ENCODE measurements at places on chromosomes 1 and 21.
A peak's percentile ranks its signal among the peaks of the same experiment; 100 is the strongest.

- DNase-seq, result no peak
These were observed at the start of gene HMGB4 for GRCh38 chr1:33863779-33864178. HMGB4 (plus strand) TSS chr1:33864079; CDS start chr1:33864192, 113 bp downstream.

DNA sequence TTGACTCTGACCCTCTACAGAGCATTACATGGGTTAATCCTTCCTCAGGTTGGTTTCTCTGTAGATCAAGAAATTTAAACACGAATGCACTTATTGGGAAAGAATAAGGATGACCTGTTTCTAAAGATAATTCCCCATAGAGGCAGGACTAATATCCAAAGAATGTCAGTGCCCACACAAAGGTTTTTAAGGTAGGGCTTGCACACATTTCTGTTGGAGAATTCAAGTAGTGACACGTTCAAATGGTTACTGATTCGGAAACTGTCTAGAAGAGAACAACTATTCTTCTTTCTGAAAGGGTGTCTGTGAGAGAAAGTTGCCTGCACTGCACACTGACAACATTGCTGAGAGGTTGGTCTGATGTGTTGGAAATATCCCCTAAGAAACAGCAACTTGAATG lies 167.3 kb downstream of the ZNF326 start:
- DNase-seq, result no peak

GRCh38 chr1:94862718-94863117 lies 42.6 kb downstream of the SLC44A3 start:
- no peak for DNase-seq

DNA sequence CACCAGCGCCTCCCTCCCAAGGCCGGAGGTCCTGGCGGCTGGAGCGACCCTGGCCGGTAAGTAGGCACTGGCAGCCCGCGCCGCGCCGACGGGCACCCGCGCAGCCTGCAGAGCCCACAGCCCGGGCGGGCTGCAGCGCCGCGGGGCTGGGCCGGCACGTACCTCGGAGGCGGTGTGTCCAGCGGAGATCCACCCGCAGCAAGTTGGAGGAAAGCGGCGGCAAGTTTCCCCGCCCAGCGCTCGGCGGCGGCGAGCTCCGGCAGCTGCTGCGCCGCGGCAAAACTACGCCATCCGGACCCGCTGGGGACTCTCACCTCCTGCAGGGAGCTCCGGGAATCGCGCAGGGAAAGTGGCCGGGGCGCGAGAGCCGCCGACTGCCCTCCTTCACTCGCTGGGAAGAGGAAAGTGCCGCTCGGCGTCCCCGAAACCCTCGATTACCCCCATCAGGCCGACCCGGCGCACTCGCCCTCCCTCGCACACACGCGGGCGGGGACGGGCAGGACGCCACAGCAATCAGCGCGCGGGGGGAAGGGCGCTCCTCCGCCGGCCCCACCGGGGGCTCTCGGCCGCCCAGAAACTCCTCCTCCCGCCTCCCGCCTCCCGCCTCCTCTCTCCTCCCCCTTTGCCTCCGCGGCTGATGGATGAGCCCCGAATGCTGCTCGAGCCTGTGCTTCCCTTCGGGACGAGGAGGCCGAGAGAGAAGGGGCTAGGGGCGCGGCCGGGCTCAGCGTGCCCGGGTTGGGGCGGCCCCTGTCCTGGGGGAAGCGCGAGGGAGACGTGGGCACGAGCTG lies at the start of gene TGFBR3:
TSS of gene TGFBR3 (minus strand) at position 436 of the 791 bp plus-strand sequence. CDS start 24,620 bp downstream, outside the sequence.
- DNase-seq, result peak; percentile 75

DNA sequence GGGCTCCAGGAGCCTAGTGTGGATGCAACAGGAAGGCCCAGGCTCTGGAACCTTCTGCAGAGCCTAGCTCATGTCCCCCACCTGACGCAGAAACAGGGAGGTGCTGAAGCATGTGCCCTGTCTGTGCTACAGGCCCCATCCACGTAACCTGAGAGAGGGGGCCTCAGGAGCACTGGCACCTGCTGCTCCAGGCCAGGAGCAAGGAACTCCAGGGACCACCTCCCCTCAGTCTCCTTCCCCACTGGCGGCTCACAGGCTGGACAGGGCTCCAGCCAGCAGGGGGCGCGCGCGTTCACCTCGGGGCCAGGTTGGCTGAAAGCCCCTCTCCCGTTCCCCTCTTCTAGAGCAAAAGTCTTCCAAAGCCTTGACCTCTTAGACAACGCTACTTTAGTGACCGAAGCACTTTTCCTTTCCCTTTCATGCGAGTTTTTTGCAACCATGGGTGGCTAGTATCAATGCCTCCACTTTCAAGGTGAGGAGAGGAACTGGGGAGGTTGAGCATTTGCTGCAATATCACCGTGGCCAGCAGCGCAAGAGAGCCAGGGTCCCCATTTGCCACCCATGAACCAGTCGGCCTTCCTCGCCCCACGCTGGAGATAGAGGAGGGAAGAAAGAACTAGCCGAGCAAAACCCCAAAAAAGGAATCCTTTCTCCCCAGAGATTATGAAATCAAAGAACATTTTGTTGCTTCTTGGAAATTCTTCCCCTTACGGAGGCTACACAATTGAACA lies 52.4 kb upstream of the GPR157 start:
- DNase-seq, result peak; percentile 69

DNA sequence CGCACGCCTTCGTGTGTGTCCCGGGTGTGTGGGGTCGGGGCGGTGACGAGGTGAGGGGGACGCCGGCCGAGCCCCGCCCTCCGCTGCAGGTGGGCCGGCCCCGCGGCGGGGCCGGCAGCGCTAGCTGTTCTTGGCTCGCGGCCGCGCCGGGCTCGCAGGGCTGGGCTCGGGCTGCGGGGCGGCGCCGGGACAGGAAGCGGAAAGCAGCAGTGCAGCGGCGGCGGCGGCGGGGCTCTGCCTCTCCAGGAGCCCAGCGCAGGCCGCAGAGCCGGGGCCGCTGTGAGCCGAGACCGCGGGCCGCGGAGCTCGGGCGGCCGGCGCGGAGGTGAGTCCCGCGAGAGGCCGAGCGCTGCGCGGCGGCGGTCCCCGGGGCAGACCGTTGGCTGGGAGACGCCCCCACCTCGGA lies at the start of gene VANGL1:
TSS of gene VANGL1 (plus strand) at position 209 of the 406 bp plus-strand sequence. CDS start 9,444 bp downstream, outside the sequence.
- peak; percentile 73 for DNase-seq

DNA sequence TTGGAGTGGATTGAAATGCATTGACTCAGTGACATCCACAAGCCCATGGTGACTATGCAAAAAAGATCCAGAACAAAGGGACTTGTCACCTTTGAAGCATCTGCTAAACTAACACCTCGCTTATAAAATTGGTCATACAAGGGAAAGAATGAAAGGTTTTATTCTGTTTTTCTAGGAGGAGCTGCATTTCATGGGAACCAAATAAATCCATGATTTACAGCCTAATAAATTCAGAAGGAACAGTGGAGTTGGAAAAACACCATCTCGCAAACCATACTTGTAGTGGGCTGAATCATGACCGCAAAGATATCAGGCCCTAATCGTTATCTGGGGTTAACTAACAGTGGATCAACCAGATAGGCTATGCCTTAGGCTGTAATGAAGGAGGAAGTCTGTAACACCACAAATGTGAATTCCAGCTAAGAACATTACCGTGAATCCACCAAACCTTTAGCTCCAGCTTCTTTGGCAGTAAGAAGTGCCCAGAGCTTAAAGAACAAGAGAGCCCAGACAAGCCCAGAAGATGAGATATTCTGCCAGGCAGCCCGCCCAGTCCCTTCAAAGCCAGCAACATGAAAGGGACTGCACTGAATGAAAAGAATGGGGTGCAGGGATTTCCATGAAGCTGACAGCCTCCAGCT lies 27.4 kb downstream of the RSPH1 start:
- no peak for DNase-seq

- no peak for DNase-seq
These were observed 33.2 kb downstream of the VCAM1 start for GRCh38 chr1:100752791-100753190.

- DNase-seq, result no peak
These were observed 77.0 kb downstream of the RWDD3 start for GRCh38 chr1:95311014-95311413.

DNA sequence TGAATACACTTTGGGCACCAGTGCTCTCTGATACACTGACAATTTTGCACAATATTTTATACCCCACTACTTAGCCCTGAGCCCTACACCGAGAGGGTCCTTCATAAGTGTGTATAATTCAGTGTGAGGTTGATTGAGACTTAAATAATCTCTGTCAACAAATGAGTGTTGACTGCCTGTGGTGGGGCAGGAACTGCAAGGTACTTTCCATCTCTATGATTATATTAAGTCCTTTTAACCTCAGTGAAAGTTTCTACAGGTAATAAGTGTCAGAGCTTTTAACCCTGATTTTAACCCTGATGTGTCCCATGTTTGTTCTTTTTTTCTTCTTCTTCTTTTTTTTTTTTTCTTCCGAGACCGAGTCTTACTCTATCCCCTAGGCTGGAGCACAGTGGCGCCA lies 5.8 kb downstream of the CASQ1 start:
- no peak for DNase-seq

DNA sequence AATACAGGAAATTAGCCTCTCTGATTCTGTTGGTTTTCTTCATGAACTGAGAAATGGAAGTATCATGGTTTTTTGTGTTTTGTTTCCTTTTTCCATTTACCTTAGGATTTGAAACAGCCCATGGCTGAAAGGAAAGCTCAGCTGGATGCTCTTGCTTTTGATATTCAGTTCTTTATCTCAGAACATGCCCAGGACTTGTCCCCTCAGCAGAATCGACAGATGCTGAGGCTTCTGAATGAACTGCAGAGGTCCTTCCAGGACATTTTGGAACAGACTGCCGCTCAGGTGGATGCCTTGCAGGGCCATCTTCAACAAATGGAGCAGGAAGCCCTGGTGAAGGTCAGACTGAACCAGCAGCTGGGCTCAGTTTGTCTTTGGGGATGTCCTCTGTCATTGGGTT lies 142.4 kb downstream of the MACF1 start:
- DNase-seq, result no peak

DNA sequence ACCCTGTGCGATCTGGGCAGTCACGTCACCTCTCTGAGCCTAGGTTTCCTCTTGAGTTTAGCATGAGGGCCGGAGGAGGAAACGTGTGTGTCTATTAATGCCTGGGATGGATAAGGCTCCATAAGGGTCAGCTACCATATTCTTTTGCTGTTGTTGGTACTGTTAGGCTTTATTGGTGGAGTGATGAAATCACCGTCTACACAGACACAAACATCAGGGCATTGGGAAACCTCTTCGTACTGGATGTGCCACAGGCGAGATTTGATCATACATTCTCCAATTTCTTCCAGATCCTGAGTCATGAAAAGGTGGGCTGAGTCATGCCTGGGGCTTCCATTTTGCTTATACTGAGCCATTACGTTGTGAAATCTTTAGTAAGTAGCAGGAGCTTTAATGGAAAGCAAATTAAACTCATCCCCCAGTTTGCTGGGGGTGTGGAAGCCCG lies 24.9 kb upstream of the GRHL3 start:
- no peak for DNase-seq

GRCh38 chr1:228150120-228150460 lies 360 bp downstream of the GJC2 start:
- no peak for DNase-seq

- no peak for DNase-seq
These were observed 24.1 kb upstream of the EGLN1 start for GRCh38 chr1:231446138-231446537.

GRCh38 chr1:229579059-229579673 lies 20.7 kb upstream of the ABCB10 start:
- peak; percentile 94 for DNase-seq

Measured in RPMI8226 (cell line).